ENCODE measurements at places on chromosomes 6 and 20. TPM values are rescaled to one million over a fixed set of nuclear protein-coding genes. Genes with fewer than 3 reads are reported as not detected.

BPIFB1 gene
- not detected for total RNA-seq

DOK5 gene
- total RNA-seq: not detected

- no peaks in the 10 kb centered on the region for H3K27me3 ChIP-seq
- DNase-seq: no peak
- peaks cover 4% of the 10 kb centered on the region for H3K4me1 ChIP-seq
- no peaks in the 10 kb centered on the region for H3K36me3 ChIP-seq
- H3K27ac ChIP-seq: no peak overlapping the region
These were observed 23.5 kb downstream of the PLAGL2 start for GRCh38 chr20:32183947-32184635.

- H3K4me3 ChIP-seq: no peak overlapping the region
- H3K36me3 ChIP-seq: no peaks in the 10 kb centered on the region
- H3K27me3 ChIP-seq: peaks cover 10% of the 10 kb centered on the region
These were observed 82.9 kb downstream of the KIF6 start for GRCh38 chr6:39642270-39642669.

- no peaks in the 10 kb centered on the region for H3K36me3 ChIP-seq
- H3K4me3 ChIP-seq: no peak overlapping the region
- H3K4me1 ChIP-seq: no peaks in the 10 kb centered on the region
- no peak overlapping the region for H3K27ac ChIP-seq
- peaks cover 21% of the 10 kb centered on the region for H3K27me3 ChIP-seq
These were observed 8.9 kb downstream of the BPIFB1 start for GRCh38 chr20:33291830-33292355.

DNA sequence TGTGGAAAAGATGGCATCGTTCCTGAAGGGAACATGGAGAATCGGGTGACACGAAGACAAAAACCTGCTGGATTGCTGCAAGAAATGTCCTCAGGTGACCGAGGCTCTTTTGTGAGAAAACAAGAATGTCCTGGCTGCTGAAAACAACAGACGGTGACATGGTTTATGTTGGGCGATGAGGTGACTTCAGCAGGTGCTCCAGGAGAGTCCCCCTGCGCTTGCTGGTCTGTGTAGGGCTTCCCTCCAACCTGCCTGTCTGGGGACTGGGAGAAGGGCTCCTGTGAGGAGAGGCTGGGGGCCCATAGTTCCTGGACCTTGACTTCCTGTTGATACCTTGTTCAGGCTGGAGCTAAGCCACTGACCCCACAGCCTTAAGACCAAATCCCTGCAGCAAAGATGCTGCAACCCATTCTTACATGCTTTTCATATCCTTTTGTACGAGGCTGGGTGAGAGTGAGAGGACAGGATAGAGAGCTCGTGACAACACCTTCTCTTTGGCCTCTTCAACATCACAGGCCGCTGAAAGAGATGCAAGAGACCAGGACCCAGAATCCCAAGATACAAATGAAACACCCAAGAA is 134.8 kb downstream of the CD83 start:
- peaks cover 1% of the 10 kb centered on the region for H3K27me3 ChIP-seq
- H3K4me3 ChIP-seq: no peak overlapping the region
- peaks cover 3% of the 10 kb centered on the region for H3K36me3 ChIP-seq
- no peak overlapping the region for H3K27ac ChIP-seq
- no peak for DNase-seq

DNA sequence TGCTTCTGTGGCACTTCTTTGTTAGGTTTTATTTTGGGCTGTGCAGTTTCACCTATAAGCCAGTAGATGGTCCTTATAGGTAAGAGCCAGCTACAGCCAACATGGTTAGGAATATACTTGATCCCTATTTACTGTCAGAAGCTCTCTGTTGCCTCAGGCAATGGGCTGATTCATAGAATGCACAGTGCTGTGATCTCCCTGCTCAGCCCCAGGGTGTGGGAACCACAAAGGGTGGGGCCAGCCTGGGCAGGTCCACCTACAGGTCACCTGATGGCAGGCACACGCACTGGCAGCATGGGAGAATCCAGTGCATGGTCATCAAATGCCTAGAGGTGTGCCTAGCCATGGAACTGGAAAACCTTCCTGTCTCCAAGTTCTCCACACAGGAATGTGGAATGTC is 191.9 kb downstream of the MOXD1 start:
- H3K27me3 ChIP-seq: peaks cover 10% of the 10 kb centered on the region
- H3K27ac ChIP-seq: no peak overlapping the region
- no peak for DNase-seq
- H3K36me3 ChIP-seq: no peaks in the 10 kb centered on the region
- H3K4me1 ChIP-seq: no peaks in the 10 kb centered on the region

GRCh38 chr6:165662041-165662748 is 846 bp downstream of the PDE10A start:
- H3K4me3 ChIP-seq: no peak overlapping the region
- peaks cover 65% of the 10 kb centered on the region for H3K27me3 ChIP-seq
- peak; percentile 29 for DNase-seq
- peaks cover 1% of the 10 kb centered on the region for H3K36me3 ChIP-seq
- H3K27ac ChIP-seq: peak overlapping the region; percentile 38

GRCh38 chr6:53031281-53031680 is 33.9 kb upstream of the FBXO9 start:
- DNase-seq: no peak
- H3K4me3 ChIP-seq: no peak overlapping the region
- H3K27ac ChIP-seq: no peak overlapping the region

GRCh38 chr6:109767961-109768360 is 76.9 kb downstream of the FIG4 start:
- no peak for DNase-seq
- H3K27me3 ChIP-seq: no peaks in the 10 kb centered on the region
- peaks cover 7% of the 10 kb centered on the region for H3K4me1 ChIP-seq
- H3K27ac ChIP-seq: no peak overlapping the region

- no peaks in the 10 kb centered on the region for H3K27me3 ChIP-seq
- H3K4me3 ChIP-seq: no peak overlapping the region
- DNase-seq: no peak
- no peaks in the 10 kb centered on the region for H3K36me3 ChIP-seq
- H3K4me1 ChIP-seq: no peaks in the 10 kb centered on the region
These were observed 232.1 kb downstream of the SYNE1 start for GRCh38 chr6:152404936-152405595.

GRCh38 chr6:113632220-113632864 is 224.8 kb upstream of the MARCKS start:
- peaks cover 5% of the 10 kb centered on the region for H3K27me3 ChIP-seq
- no peaks in the 10 kb centered on the region for H3K36me3 ChIP-seq
- no peak for DNase-seq
- H3K27ac ChIP-seq: no peak overlapping the region
- H3K4me1 ChIP-seq: peaks cover 9% of the 10 kb centered on the region
- no peak overlapping the region for H3K4me3 ChIP-seq
